Renal cortex interstitium (tissue), 15 donors: ENCODE measurements at places on chromosomes 3 and 15.

GRCh38 chr3:64617610-64618009, 70.2 kb downstream of the ADAMTS9 start:
- no peak for DNase-seq

GRCh38 chr3:44954962-44955361, 21.0 kb downstream of the ZDHHC3 start:
- no peak for DNase-seq

- DNase-seq = no peak
Measured at GRCh38 chr15:52624262-52624661, 54.9 kb downstream of the ATOSA start.

DNA sequence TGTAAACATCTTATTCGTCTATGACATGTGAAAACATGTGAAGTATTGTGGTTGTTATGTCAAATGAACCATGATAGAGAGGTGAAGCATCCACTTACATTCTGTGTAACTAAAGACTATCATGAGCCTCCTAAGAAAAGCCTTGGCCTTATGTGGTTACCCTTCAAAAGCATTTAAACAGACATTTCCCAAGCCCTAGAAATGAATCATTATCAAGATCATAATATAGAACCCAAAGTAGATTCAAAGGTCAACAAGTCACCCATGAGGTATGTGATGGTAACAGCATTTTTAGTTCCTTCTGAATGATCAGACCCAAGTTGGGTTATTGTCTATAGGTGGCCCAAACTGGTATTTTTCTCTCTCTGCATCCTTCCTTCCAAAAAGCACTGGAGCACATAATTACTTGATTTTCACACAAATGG, 408.0 kb downstream of the TBL1XR1 start:
- DNase-seq = peak; percentile 12

DNA sequence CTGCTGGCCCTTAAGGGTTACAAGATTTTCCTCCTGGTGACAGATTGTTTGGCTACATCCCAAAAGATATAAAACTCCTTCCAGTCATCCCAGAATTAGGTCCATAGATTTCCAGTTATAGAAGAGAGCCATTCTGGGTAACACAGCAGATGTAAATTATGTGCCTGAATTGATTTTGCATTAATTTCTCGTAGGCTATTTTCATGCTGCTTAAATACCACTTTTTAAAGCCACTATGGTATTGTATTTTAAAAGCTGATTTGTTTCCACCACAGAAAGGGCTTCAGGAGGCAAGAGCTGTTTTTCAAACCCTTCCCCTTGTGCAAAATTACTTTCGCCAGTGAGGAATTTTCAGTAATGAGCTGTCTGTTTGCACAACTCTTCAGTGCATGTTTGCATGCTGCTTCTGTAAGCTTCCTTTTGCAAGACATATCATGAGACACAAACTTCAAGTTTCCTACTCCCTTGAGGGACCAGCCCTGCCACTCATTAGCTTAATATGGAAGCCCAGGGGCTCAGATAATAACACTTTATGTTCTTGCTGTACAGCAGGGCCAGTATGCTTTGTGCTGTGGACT, 105.4 kb upstream of the TNIK start:
- no peak for DNase-seq

- no peak for DNase-seq
Measured at GRCh38 chr15:63703641-63704240, 106.6 kb downstream of the FBXL22 start.

DNA sequence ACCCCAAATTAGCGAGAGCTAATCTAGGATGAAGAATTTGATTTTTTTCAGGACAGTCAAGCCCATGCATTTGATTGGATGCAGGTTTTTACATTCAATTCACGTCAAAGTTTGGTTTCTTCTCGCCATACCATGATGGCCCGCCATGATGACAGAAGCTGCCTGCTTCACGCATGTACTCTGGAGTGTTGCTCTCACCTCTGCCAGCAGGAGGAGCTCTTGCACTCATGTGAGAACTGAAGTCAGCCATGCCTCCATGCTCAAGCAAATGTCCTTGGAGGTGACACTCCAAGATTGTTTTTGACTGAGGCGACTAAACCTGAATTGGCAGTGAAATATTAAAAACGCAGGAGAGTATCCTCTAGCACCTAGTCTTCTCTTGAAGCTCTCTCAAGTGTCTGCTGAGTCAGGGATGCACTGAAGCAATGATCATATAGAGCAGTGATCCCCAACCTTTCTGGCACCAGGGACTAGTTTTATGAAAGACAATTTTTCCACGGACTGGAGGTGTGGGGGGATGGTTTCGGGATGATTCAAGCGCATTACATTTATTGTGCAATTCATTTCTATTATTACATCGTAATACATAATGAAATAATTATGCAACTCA, 120.9 kb downstream of the SAMMSON start:
- DNase-seq = peak; percentile 4

DNA sequence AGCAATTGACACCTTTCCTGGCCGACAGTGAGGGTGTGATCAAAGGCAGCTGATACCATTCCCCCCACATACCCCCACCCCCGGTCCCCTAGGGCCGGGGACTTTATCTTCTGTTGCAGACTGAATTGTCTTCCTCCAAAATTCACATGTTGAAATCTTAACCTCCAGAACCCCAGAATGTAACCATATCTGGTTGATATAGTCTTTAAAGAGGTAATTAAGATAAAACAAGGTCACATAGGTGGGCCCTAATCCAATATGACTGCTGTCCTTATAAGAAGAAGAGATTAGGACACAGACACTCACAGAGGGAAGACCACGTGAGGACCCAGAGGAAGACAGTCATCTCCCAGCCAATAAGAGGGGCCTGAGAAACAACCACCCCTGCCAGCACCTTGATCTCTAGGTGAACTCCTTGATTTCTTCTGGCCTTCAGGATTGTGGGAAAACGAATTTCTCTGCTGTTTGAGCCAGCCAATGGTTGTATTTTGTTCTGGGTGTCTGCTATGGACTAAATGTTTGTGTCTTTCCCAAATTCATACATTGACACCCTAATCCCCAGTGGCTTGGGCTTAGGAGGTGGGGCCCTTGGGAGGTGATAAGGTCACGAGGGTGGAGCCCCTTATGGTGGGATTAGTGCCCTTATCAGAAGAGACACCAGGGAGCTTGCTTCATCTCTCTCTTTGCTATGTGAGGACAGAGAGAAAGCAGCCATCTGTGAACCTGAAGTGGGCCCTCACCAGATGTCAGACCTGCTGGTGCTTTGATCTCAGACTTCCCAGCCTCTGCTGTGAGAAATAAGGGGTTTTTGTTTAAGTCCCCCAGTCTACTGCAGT, 144.0 kb downstream of the CHSY1 start:
- no peak for DNase-seq

GRCh38 chr3:77464111-77464688, 424.3 kb downstream of the ROBO2 start:
- no peak for DNase-seq

- DNase-seq = no peak
Measured at GRCh38 chr3:193772422-193772763, 179.4 kb downstream of the OPA1 start.

GRCh38 chr3:108189440-108189839, 32.8 kb downstream of the IFT57 start:
- no peak for DNase-seq
